Neural progenitor cell (in vitro differentiated cells): ENCODE measurements at places on chromosomes 6 and 20.

GRCh38 chr6:106789428-106790148 lies 160.2 kb downstream of the QRSL1 start:
- DNase-seq: no peak

GRCh38 chr6:137711972-137712371 lies 155.1 kb upstream of the TNFAIP3 start:
- no peak for DNase-seq

GRCh38 chr20:42474646-42475045 lies 715.1 kb downstream of the PTPRT start:
- no peak for DNase-seq

DNA sequence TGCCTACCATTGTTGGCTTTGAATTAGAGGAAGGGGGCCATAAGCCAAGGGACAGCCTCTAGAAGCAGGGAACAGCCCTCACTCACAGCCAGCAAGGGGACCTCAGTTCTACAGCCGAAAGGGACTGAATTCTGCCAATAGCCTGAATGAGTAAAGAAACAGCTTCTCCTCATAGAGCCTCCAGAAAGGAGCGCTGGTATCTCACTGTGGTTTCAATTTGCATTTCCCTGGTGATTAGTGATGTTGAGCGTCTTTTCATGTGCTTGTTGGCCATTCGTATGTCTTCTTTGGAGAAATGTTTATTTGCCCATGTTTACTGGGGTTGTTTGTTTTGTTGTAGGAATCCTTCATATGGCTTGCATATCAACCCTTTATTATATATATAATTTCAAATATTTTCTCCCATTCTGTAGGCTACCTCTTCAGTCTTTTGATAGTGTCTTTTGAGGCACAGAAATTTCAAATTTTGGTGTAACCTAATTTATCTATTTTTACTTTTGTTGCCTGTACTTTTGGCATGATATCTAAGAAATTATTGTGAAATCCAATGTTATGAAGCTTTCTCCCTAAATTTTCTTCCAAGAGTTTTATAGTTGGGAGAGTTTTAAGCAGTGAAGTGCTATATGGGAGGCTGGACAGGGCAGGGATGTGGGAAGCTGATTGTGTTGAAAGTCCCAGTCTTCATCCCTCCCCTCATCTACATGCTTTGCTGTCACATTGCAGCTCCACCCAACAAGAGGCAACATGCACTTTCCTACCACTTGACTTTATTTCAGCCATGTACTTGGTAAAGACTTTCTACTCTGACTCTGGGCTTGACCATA lies 82.3 kb upstream of the SHLD1 start:
- DNase-seq: no peak

DNA sequence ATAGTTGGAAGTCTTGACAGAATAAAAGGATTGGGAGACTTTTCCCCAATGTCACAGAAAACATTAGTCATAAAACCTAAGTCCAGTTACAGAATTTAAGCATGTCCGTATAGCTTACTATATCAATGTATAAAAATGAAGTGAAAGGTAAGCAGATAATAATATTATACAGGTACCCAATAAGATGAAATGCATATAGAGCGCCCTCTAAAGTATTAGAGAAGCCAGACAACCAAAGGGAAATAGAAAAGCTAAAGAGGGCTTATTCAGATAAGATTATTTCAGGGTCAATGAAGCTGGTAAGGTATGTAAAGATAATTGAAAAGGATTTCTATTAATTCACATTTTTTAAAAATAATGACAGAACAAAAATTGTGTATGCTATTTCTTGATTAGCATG lies 947.7 kb upstream of the MAP3K7 start:
- DNase-seq: no peak

GRCh38 chr20:60470366-60470765 lies 512.1 kb downstream of the CDH26 start:
- DNase-seq: no peak

DNA sequence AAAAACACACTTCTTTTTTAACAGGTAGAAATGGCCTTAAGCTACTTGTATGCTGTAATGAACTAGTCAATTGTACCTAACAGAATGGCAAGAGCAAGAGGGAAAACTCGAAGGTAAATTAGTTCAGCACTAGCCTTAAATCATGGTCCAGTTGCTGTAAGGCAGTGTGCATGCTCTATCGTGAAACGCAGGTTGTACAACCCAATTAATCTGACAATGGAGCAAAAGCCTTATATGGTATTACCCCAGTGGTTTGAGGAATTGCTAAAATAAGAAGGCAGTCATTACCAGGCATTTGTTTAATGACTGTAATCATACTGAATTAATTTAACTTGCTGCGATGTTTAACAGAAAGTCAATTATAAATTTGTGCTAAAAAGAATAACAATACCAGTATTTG lies 69.3 kb upstream of the SOX4 start:
- DNase-seq: no peak

- peak; percentile 81 for DNase-seq
Observed at GRCh38 chr6:44338228-44339122, 4.0 kb upstream of the SPATS1 start.

GRCh38 chr6:33677143-33677660 lies 34.3 kb downstream of the UQCC2 start:
- no peak for DNase-seq

- peak; percentile 53 for DNase-seq
Observed at GRCh38 chr6:144307880-144308279, 22.7 kb downstream of the UTRN start.

GRCh38 chr20:34952671-34953070 lies 2.9 kb downstream of the GSS start:
- no peak for DNase-seq

- peak; percentile 5 for DNase-seq
Observed at GRCh38 chr6:154329350-154330170, 27.0 kb downstream of the IPCEF1 start.

DNA sequence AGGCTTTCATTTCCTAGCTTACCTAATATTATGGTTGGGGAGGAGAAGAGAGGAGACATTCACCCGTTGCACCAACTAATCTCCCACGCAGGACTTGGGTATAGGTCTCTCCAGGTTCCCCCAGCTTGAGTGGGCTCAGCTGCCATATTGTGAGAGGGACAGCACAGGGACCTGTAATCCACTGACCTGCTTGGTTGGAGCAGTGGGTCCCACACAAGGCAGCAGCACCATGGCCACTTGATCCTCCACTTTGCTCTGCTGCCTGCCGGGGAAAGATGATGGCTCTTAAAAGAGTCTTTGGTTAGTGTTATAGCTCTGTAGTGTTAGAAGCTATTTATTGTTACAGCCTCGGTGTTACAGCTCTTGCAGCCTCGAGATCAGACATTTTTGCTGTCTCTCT lies 22.5 kb upstream of the ECHDC1 start:
- no peak for DNase-seq

- no peak for DNase-seq
Observed at GRCh38 chr6:72856801-72857200, 234.9 kb downstream of the KCNQ5 start.

DNA sequence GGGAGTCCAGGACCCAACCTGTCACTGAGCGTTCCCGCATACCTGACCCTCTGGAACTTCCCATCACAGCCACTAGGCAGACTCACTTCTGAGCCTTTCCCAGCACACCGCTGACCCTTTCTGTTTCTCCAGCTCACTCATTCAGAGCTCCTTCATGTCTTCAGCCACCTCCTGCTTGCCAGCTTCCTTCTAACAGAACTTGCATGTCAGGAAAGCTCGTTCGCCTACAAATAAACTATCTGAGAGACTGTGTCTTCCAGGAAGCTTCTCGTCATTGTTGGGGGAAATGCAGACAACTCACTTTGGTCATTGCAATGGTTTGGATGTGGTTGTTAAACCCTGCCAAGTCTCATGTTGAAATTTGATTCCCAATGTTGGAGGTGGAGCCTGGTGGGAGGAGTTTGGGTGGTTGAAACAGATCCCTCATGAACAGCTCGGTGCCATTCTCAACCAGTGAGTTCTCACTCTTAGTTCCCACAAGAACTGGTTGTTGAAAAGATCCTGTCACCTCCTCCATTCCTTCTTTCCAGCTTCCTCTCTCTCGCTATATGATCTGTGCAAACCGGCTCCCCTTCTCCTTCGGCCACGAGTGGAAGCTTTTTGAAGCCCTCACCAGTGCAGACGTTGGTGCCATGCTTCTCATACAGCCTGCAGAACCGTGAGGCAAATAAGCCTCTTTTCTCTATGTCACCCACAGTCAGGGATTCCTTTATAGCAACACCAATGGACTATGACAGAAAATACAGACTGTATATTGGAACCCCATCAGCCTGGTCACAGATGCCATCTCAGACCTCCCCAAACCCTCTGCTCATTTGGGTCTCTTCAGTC lies 1.4 kb upstream of the MUC21 start:
- DNase-seq: peak; percentile 61

- DNase-seq: no peak
Observed at GRCh38 chr6:123562677-123563076, 74.1 kb downstream of the TRDN start.

DNA sequence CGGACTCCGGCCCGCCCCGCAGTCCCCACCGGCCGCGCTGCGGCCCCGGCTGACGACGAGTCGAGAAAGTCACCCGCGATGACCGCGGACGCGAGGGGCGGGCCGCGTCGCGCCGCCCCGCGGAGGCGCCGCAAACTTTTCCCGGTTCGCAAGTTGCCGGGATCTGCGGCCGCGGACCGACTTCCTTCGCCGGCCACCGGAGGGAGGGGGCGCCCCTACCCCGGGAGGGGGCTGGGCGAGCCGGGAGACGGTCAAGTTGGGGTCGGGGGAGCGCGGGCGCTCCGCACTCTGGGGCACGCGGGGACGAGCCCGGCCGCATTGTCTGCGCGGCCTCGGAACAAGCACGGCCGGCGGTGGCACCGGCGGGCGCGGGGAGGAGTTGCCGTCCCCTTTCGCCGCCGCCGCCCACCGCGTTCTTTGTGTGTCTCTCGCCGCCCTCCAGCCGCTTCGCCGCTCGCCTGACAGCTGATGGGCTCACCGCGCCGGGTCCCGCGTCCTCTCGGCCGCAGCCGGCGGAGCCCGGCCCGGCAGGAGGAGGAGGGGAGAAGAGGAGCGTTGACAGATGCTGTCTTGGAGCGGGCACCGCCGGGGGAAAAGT lies 131.6 kb downstream of the OGFRL1 start:
- DNase-seq: peak; percentile 85

DNA sequence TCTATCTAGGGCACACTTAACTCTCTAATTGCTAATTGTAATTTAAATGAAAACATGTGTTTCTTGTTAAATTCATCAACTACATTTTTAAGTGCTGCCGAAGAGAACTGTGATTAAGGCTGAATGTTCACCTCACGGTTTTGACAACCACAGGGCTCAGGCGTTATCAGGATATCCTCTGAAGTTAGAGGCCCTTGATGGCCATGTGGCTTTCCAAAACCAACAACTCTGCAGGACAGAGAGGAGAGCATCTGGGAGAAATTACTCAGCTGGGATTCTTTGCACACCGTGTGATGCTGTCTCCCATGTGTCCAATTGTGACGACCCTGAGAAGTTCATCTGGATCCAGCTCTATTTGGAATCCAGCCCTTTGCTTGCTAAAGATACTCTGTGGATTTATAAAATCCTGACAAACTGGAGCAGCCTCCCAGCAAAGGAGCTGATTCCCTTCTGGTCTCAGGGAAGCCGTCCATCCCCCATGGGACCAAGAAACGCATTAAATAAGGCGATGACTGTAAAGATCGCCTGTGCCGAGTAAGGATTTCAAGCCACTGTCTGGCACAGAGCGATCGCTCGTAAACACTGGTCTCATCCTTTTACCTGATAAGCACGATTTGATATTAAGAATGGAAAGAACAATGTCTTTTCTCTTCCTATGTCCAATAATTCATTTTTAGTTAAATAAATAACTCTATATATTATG lies 401.1 kb downstream of the CD83 start:
- no peak for DNase-seq

DNA sequence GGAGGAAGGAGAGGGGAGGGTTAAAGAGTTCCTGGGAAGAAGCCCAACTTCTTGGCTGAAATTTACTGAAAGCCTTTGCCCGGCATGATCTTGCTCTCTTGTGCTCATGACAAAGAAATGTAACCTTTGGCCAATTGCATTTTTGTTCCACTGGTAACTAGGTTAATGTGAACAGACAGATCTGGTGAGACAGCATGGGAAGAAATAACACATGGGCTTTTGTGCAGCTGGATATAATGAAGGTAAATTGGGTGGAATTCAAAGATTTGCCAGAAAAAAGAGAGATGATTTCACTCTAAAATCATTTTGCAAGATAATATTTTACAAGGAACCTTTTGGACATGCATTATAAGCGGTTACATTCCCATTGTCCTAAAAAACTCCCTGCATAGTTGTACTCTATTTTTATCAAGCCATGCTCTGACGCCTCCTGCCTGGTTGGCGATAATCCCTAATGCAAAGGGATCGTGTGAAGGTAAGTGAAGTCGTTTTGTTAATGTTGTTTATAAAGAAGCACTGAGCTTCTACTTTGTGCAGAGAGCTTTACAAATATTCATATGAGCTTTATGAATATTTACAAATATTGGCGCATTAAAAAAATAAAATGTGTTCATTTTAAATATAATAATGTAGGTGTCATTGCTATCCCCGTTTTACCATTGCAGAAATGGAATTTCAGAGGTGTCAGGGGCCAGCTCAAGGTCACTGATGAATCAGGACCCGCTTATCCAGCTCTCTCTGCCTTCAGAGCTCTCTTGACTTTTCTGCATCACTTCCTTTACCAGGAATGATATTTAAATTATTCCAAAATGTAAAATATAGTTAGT lies 161.3 kb upstream of the AGPAT4 start:
- DNase-seq: peak; percentile 59

DNA sequence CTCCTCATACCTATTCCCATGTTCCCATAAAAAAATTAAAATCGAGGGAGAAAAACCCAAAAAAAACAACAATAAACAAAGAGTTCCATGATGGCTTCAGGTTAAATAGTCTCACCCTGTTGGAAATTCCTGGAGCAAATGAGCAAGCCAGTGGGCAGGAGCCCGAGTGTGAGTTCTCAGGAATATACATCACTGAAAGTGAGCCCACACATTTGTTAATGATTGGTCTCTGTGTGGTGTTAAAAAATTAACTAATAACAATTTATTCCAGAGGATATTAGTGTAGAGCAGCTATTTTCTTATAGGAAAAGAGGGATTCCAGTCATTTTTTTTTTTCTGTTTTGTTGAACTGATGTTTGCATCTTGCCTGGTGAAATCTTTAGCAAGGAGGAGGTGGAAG lies 12.9 kb downstream of the PHACTR3 start:
- DNase-seq: no peak

- no peak for DNase-seq
Observed at GRCh38 chr20:23161968-23162696, 76.0 kb upstream of the CD93 start.
